ENCODE measurements at places on chromosomes 13 and 19.

DNA sequence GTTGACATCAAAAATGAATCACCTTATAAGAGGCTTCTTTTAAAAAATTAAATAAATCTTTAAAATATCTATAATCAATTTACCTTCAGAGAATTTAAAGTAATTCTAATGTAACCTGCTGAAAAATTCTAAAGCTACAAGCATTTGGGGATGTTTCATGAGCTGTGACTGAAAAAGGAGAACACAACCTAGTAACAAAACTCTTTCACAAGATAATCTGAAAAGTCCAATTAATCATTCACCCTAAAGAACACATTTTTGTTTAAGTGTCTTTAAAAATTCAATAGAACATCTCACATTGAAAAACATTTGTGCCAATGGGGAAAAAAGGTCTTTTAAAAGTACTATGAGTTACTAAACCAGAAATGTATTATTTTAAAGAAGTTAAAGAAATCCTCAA is 22.8 kb downstream of the KLF12 start:
- no peak for DNase-seq

- DNase-seq = no peak
Observed at GRCh38 chr13:55432814-55433213, 1707.9 kb upstream of the PRR20A start.

DNA sequence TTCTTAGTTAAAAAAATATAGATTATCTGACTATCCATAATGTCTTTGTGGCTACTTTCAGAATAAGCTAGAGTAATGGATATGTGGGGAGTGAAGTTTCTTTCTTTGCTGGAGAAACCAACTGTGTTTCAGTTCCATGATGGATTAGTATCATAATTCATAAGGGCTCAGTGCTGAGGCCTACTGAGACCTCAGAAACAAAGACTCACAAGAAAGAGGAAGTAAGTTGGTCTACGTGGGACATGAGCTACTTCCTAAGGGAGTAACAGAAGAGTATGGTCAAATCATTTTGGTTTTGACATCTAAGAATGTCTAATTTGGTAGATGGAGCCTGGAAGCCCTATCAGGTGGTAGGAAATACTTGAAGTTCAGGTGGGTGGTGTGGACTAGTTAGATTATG is 99.0 kb upstream of the HTR2A start:
- peak; percentile 36 for DNase-seq

DNA sequence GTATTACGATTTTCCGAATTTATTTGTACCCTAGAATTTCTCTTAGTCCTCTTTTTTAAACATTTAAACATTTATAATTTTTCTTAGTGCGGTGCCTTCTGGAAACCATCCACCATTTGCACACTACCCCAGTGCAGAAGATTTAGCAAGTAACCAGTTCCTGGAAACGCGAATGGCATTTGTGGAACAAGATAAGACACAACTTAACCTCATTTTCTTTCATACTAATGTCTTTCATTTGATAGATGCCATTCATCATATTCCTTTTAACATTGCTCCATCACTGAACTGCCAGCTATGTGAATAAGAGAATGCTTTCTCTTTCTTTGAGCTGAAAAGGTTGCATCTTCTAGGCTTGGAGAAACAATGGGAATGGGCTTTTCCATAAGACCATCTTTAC is 6.8 kb downstream of the FRY start:
- no peak for DNase-seq

DNA sequence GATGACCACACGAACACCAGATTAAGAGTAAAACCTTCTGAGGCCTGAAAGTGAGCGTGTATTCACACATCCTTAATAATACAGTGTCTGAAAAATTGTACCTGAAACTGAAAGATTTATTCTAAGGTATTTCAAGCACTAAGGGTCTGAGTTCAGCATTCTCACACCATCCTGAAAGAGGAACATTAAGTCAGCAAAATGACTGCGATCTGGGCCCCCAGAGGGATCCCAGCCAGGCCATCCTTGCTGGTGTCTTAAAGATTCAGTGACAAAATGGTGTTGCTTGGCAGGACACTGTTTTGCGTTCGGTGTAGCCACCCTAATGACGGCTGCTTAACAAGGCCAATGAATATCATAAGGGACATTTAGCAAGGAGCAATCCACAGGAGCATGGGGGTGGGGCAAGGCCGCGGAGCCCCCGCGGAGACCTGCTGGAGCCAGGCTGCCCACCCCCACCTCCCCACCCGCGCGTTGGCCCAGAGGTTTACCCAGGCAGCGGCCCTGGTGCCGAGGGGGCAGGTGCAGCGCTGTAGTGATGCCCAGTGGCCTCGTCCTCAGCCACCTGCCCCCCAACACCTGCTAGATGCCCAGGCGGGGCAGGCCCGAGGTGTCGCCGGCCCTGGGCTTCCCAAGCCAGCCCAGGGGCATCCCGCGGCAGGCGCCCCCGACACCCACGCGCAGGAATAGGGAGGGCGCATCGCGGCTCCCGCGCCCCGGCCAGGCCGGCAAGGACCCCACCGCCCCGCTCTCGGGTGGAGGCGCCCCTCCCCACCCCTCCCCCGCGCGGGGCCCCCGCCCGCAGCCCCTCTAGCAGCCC is 742 bp downstream of the NALCN start:
- no peak for DNase-seq

GRCh38 chr13:34360702-34361101 is 542.8 kb downstream of the RFC3 start:
- no peak for DNase-seq

GRCh38 chr13:66218583-66218982 is 1011.6 kb downstream of the PCDH9 start:
- DNase-seq = no peak

DNA sequence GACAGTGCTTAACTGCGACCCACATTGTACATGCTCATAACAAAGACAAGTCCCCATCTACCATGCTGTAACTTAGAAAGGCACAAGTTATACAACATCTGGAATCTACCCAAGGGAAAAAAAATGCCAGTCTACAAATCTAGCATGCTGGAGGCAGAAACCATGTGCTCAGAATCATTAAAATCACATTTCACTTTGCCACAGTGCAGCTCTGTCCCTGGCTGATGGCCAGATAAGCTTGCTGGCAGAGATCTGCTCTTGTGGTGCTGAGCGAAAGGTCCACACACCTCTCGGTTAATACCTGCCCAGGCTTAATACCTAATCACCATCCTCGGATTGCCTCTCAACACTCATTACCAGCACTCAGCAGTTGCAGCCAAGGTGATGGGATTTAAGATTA is 74.1 kb upstream of the UQCRFS1 start:
- no peak for DNase-seq

DNA sequence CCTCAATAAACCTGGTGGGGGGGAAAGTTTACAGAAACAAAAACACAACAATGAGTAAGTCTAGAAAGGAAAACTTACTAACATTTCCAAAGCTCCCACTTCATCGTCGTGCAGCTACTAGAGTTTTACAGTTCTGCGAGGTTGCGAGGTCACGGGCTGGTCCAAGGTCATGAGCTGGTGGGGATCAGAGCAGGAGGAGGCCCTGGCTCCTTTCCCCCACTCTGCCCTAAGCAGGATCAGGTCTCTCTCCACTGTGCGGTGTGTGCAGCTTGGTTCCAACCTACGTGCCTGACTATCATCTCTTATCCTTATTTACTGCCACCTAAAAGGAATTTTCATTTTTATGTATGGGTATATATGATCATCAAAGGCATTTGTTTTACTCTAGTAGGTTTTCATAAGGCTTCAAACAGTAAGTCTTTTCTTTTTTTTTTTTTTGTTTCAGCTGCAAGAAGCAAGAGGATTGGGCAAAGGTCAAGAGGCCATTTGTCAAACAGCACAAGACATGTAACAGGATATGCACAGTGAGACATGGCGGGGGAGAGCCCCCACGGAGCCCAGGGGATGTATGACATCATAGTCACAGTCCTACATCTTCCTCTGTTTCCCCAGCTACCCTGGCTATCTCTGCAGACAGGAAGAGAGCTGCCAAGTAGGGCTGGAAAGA is 76.6 kb upstream of the POMP start:
- no peak for DNase-seq

GRCh38 chr13:76884186-76884906 is 1.9 kb downstream of the KCTD12 start:
- DNase-seq = peak; percentile 26

DNA sequence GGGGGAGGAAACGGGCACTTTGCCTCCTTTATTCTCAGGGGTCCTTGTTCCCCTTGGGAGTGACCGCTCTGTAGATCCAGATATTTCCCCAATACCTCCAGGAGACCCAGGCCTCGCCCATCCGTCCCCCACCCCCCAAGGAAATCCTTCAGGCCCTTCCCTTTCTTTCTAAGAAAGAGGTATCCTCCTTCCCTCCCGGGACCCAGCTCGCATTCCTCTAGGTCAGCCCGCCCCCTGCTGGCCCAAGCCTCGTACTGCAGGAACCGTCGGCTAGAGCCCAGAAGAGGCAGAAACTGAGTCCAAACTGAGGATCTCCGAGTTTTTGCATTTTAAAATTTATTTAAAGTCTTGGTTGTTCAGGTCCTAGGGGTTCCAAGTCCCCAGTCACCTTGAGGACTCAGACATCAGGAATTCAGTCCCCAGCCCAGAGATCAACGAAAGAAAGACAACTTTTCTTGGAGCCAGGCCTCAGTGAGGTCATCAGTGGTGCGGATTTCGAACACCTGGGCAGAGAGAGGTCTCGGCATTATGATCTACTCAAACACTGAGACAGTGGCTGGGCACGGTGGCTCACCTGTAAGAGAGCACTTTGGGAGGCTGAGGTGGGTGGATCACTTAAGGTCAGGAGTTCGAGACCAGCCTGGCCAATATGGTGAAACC is 7.5 kb upstream of the LRFN1 start:
- peak; percentile 78 for DNase-seq

All from B cell (primary cell).